ENCODE measurements at places on chromosomes 2 and 18.

DNA sequence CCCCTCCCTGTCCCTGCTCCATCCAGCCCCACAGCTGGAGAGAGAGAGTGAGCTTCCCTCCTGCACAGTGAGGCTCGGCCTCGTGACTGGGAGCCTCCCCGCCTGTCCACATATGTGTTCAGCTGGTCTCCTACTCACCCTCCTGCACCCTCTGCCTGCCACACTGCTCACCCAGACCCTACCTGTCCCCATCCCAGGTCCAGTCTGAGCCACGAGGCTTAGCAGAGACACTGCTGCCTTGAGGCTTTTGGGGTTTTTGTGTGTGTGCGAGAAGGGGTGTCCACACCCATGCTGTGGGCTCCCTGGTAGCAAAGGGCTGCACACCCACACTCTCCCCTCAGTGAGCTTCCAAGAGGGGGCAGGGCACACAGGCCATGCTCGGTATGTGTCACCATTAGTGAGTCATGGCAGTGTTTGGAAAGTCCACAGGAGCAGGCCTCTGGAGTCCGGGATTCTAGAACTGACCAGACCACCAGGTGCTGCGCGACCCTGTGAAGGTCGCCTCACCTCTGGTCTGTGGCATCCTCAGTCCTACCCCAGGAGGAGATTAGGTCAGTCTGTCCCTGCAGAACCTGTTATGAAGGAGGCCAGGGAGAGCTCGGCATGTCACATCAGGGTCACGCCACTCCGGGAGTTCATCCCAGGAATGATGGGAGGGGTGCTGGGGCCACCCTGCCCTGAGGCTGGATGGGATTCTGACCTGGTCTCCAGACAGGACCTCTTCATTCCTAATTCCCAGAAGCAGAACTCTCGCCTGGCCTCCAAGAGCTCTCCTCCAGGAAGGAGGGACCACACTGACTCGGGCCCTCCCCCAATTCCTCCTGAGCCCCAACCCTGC, 39.9 kb upstream of the SMAD7 start:
- no peak for DNase-seq

DNA sequence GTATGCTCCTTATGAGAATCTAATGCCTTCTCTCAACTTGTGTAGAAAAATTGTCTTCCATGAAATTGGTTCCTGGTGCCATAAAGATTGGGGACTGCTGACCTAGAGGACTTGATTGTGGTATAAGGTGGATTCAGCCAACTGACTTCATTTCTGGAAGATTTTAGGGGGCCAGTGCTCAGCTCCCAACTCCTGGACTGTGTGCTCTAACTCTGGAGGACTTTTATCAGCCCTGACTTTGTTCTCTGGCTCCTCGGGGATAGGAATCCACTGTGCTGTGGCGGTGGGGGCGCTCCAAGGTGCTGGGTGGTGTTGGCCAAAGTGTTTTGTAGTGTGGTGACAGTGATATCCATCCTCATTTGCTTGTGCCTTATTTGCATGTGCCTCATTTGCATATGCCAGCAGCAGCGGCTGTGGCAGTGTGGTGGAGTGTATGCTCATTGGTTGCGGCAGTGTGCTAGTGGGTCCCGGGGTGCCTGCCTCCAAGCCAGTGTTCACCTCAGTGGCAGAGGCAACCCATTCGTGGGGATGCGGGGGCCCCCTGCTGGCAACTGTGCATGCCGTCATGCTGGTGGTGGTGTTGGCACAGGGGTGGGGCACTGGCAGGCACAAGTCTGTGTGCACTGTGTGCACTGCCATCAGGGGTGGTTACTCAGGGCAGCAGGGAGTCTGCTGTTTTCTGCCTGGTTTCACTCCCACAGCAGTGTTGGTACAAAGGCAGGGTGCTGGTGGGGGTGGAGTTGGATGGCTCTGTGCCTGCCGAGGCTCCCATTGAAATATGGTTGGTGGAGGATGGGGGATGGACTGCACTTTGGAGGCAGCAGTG, 19.6 kb downstream of the EHBP1 start:
- no peak for DNase-seq

DNA sequence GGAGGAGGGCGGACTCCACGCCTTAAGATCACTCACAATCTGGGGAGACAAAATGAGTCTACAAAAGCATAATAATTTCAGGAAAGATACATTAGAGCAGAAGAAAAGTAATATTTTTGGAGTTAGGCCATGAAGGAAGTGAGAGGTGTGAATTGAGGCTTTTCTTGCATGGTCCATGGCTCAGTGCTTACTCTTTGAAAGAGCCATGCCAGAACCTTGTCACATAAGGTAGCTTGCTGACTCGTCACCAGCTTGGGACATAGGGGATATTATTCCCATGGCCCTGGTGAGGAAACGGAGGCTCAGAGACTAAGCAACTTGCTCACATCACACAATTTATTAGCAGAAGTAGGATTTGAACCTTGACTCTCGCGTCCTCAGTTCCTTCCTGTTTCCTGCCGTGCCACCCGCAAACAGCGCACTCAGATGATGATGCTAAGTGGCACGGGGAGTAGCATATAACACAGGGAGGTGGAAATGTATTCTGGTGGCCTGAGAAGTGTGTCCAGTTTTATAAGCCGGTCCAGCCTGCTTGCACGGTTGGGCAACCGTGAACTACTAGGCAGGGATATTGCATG, 312.2 kb upstream of the EPAS1 start:
- no peak for DNase-seq

DNA sequence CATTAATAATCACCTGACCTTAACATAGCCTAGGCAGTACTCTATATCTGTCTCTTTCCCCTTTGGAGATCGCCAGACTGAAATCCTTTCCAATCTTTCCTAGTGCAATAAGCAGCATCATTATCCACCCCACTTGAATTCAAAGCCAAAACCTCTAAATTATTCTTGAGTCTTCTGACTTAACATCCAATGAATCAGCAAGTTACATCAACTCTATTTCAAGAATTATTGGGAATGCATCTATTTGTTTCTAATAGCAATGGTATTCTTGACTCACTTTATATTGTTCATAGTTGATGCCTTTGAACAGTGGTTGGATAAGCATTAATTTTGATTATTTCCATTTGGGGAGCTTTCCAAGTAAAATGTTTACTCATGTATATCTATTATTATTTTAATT, 144.8 kb downstream of the ZNF804A start:
- DNase-seq, result no peak

DNA sequence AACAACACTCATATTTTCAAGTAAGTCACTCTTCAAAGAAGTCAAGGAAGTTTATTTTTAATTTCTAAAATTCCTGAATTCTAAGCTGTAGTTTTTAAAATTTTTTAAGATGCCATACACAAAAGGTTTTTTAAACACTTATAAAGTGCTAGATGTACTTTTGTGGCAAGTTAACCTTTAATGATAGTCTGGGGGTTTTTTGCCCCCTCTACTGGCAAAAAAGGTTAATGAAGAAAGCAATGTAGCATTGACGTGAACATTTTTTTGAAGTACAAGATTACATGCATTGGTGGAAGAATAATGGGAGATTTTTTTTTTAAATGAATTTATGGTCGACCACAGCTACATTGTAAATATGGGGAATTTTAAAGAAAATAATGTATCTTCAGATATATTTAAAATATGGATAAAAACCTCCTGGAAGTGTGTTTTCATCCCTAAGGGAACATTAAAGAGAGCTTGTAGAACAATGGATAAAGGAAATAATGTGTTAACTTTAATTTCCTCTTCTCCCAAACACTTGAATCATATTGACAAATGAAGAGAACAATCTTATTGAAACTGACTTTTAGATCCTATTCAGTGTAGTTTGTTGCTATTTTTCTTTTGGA, 12.6 kb downstream of the ITPRID2 start:
- no peak for DNase-seq

GRCh38 chr2:72983500-72984161, 66.3 kb downstream of the EMX1 start:
- DNase-seq, result no peak

DNA sequence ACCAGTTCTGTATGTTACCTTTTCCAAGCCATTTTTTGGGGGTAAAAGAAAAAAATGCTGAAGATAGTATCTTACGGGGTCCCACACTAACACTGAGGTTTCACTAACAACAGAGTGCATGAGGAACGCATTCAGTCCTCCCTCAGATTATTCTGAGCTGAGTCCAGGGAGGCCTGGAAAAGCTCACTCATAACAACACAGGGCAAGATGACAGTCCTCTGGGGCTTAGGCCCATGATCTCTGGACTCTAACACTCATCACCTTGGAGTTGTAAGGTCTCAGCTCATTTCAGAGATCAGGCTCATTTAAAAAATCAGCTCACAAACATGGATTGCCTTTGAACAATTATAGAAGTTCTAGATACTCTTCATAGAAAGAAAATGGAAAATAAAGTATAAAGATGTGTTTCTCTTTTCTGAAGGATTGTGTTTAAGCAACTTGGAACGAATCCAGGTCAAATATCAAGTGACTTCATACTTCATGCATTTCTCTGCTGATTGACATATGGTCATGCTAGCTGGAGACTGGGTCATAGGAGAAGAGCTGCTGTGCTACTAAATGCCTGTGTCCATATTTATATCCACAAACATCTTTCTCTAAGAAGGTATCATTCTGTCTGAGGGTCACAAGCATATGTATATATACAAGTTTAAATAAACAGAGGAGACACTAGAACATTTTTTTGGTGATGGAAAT, 265.8 kb downstream of the ALK start:
- DNase-seq, result no peak

DNA sequence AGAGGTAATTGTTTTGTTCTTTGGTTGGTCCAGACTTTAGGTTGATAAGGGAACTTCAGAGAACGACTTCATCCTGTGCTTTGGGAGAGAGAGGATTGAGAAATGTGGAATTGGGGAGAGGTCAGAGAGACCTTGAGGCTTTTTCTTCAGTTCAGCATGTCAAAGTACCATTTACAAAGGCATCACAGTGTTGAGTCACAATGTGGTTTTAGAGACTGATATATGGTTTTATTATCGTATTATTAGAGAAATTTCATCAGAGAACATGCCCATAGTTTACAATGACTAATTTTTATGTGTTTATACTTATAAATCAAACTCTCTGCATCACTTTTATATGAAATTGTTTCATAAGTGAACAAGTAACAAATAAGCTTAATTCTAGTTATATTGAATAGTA, 626.6 kb downstream of the DSC3 start:
- no peak for DNase-seq

- DNase-seq, result no peak
Measured at GRCh38 chr2:158500333-158500732, 43.6 kb downstream of the PKP4 start.

- DNase-seq, result no peak
Measured at GRCh38 chr2:168699844-168700417, 102.5 kb upstream of the NOSTRIN start.

DNA sequence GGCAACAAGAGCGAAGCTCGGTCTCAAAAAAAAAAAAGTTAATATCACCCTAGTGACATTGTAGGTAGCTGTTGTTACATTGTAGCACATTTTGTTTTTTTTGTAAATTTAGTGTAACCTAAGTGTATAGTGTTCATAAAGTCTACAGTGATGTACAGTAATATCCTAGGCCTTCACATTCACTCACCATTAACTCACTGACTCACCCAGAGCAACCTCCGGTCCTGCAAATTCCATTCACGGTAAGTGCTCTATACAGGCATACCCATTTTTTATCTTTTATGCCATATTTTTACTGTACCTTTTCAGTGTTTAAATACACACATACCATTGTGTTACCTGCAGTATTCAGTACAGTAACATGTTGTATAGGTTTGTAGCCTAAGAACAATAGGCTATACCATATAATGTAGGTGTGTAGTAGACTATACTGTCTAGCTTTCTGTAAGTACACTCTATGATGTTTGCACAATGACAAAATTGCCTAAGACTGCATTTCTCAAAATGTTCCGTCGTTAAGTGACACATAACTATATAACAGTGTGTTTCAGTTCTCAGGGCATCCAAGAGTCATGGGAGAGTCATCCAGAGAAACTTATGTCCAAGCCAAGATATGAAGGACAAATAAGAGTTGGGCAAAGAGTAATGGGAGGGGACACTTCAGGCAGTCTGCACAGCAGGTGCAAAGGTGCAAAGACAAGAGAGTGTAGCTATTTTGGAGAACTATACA, 68.4 kb downstream of the TANK start:
- no peak for DNase-seq

- no peak for DNase-seq
Measured at GRCh38 chr2:72153924-72154323, 6.3 kb upstream of the CYP26B1 start.

- no peak for DNase-seq
Measured at GRCh38 chr2:158797963-158798700, 3.0 kb downstream of the DAPL1 start.

- DNase-seq, result no peak
Measured at GRCh38 chr2:66929632-66930338, 467.3 kb upstream of the ETAA1 start.

DNA sequence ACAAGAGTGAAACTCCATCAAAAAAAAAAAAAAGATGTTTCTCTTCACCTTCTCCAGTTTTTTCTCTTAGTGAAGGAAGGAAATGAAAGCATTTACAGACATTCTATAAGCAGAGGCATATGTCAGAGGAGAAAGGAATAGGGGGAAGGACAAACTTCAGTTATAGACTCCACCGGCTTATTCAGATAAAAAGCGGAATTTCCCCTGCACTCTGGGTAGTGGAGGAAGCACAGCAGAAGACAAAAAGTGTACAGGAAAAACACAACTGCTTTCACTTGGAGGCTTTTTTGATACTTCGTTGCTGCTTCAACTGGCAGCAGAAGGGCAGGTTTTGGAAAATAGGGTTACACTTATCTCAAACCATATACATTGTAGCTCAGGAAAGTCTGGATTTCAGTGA, 3.2 kb upstream of the MGAT4A start:
- DNase-seq, result no peak

- no peak for DNase-seq
Measured at GRCh38 chr2:12554224-12555011, 162.3 kb upstream of the TRIB2 start.

GRCh38 chr18:10247021-10247741, 207.3 kb upstream of the APCDD1 start:
- DNase-seq, result no peak

DNA sequence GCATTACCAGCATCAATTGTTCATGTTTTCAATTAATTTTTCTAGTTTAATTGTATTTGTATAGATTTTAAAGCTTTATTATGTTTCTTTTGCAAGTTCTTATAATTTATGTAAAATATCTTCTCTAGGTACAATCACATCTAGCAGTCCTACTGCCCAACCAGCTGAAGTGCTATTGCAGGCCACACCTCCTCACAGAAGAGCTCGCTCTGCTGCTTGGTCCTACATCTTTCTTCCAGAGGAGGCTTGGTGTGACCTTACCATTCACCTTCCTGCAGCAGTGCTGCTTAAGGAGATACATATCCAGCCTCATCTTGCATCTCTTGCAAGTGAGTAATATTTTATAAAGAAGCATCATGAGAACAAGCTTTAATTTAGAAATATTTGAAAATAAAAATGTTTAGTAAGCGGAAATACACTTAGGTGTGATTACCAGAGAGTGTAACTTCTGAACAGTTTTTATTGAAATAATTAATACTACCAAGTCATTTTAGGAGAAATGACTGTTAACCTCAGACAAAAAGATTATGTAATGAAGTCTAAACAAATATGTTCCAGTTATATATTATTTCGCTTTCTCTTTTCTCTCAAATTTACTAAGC, 122.9 kb upstream of the TTC27 start:
- no peak for DNase-seq

GRCh38 chr2:216082805-216083204, 1.1 kb downstream of the TMEM169 start:
- no peak for DNase-seq

- no peak for DNase-seq
Measured at GRCh38 chr18:68478246-68478645, 236.7 kb downstream of the TMX3 start.

All from stimulated activated CD8-positive, alpha-beta memory T cell treated with anti-CD3 and anti-CD28 coated beads, Interleukin-7, amount 100 ng/mL, for 48 hours (primary cell).